Choroid plexus epithelial cell (primary cell): ENCODE measurements at places on chromosomes 3 and 15.

DNA sequence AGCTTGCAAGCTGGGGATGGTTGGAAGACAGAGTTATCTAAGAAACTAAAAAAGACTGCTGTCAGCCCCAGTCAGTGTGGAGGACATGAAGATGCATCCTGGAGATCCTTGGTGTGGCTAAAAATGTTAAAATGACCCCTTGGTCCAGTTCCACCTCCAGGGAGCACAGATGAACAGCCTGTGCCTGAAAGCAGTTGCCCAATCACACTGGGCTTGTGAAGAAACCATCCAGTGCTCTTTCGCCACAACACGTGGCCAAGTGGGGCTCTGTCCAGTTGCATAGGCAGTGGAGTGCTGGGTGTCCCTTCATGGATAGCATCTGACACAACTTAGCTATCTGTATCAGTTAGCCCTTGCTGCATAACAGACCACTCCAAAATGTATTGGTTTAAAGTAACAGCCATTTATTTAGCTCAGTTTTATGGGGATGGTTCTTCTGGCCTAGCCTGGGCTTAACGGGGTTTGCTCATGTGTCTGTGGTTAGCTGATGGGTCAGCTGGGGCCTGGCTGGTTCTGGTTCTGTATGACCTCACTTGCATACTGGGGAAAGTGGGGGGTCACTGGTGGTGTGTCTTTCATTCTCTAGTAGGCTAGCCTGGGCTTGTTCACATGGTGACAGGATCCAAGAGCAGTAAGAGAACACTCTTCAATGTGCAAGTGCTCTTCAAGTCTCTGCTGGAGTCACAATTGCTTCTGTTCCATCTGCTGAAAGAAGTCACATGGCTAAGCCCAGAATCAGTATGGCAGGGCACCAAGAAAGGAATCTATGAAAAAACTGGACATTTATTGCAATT lies 226.2 kb downstream of the PDCD6IP start:
- DNase-seq: peak; percentile 15

DNA sequence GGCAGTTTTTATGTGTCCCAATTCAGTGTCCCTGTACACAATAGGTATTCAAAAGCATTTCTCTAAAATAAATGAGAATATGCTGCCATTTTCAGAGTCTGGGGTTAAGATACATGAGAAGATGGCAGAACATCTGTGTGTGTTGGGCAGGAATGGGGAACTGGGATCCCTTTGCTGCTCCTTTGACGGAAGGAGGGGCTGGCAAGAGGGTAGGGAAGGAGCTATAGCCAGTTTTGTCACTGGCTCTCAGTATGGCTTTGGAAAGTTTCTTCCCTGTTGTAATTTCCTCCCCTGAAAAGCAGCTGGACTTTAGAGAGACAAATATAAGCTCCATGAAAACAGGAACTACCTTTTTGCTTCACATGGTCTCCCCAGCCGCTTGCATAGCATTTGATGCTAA lies 137.5 kb upstream of the PRR23C start:
- no peak for DNase-seq

GRCh38 chr15:39181056-39181747 lies 399.7 kb upstream of the THBS1 start:
- DNase-seq: no peak

- DNase-seq: no peak
These were observed 572.0 kb upstream of the NR2F2 start for GRCh38 chr15:95758451-95758850.

GRCh38 chr3:133834621-133835417 lies 29.2 kb downstream of the SRPRB start:
- no peak for DNase-seq

DNA sequence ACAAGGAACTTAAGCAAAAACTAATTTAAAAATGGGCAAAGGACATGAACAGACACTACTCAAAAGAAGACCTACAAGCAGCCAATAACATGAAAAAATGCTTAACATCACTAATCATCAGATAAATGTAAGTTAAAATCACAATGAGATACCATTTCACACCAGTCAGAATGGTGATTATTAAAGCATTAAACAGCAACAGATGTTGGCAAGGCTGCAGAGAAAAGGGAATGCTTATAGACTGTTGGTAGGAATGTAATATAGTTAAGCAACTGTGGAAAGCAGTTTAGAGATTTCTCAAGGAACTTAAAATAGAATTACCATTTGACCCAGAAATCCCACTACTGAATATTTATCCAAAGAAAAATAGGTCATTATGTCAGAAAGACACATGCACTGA lies 482.2 kb downstream of the SQOR start:
- no peak for DNase-seq

GRCh38 chr3:14949126-14949525 lies 1.7 kb downstream of the NR2C2 start:
- DNase-seq: peak; percentile 19

DNA sequence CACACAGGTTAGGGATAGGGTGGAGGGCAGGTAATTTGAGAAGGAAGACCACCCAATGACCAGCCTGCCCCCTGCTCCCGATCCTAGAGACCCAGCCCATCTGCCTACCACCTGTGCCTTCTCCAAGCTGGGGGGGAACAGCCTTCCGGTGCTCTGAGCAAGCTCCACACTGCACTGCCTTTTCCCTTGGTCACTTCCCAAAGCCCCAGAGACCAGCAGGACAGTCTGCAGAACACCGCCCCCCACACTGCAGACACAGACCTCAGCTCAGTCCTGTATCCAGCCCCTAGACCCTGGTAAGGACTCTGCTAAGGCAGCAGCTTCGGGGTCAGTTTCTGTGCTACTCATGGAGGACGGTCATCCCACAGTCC lies 156.9 kb downstream of the MEGF11 start:
- no peak for DNase-seq

DNA sequence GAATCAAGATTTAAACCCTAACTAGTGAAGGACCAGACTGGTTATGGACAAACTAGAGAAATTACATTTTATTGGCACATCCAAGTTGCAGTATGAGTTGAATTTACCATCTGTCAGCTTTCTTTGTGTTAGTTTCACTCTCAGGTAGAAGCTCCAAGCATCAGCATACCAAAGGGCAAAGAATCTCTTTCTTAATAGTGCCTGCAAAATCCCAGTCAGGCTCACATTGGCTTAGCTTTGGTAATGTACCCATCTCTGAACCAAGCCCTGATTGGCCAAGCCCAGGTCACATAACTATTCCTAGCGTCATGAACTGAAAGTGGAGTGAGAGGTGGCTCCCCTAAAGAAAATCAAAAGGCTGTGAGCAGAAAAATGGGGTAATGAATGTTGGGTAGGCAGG lies 66.9 kb downstream of the CCNL1 start:
- no peak for DNase-seq

DNA sequence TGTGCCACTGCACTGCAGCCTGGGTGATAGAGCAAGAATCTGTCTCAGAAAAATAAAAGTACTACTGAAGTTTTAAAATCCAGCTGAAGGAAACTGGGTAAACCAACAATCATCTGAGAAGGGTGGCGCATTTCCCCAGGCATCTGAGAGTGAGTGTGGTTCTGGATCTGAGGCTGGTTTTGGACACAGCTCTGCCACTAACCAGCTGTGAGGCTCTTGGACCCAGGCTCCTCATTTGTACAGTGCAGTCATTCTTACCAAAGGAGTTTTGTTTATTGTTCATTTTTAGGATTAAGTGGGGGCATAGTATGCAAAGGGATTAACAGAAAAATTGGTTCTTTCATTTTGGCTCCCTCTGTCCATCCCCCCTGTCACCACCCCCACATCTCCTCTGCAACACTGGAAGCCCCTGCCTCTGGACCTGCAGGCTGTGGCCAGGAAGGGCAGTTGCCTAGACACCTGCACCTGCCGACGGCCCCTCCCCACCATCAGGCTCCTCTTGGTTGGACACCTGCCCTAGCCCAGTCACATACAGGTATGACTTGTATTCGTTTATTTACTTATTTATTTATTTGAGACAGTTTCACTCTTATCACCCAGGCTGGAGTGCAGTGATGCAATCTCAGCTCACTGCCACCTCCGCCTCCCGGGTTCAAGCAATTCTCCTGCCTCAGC lies 8.8 kb downstream of the NUP210 start:
- no peak for DNase-seq

DNA sequence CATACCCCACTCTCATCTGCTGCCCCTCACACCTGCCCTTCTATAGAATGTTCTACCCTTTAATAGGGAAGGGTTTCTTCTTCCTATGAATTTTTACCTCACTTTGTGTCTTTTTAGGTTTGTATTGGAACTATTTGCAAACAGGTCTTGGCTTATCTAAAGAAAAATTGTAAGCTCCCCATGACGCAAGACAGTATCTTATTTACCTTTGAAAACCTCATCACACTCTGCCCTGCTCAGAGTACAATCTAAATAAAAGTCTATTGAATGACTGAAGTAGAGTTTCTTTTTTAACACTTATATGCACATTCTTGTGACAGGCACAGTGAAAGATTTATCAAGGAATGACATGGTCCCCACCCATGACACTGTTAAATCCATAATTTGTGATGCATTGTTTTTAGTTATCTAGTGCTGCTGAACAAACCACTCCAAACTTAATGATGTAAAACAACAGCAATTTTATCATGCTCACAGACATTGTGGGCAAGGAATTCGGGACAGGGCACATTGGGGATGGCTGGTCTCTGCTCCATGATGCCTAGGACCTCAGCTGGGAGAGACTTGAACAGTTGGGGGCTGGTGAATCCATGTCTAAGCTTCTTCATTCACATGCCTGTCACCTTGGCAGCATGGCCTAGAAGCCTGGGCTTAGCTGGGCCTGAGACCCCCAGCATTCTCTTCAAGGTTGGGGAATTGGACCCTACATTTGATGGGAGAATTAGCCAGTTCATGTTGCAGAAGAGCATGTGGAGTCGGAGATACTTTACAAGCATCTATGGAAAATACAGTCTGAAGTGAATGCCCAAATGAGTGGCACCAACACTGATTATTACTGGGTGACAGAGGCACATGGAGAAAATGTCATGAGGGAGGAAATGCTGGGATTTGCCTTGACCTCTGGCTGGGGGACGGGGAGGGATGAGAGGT lies 252.2 kb upstream of the CTDSPL start:
- DNase-seq: no peak

- DNase-seq: no peak
These were observed 138.5 kb downstream of the RAB11A start for GRCh38 chr15:66007663-66008262.

- DNase-seq: peak; percentile 99
These were observed 101.4 kb downstream of the FNDC3B start for GRCh38 chr3:172140499-172141391.

GRCh38 chr3:116281313-116282143 lies 163.8 kb downstream of the LSAMP start:
- DNase-seq: no peak

DNA sequence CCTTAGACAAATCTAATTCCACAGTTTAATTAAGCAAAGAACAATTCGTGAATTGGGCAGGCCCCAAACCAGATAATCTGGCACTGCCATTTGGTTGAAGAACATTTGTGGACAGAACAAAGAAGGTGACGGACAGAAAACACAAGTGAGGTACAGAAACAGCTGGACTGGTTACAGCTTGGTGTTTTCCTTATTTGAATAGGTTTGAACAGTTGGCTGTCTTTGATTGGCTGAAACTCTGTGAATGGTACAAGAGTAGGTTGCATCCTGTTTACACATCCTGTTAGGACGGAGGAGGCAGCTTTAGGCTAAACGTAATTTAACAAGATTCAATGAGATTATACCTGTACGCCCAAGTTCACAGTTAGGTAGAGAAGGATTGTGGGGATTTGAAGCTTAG lies 114.4 kb downstream of the LPP start:
- no peak for DNase-seq

DNA sequence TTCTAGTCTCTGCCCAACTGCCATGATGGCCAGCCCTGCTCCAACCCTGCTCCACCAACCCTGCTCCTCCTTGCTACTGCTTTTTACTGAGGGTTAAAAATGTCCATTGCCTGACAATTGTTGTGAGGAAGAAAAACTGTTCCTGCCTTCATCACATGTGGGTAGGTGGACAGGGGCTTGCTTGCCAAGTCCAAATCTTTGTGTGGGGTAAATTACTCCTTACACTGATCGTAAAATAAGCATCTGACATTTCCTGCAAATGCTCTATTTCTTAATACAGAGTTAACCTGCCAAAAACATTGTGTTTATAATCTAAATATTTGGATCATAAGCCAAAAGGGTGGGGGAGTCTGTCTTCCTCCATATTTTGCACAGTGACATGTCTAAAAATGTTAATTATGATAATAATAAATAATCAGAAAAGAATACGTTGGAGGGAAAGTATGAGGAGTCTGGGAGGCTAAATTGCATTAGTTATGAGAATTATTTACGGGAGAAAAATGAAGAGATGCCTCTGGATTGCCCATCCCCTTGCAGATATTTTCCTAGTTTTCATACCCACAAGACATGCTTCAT lies 242.5 kb upstream of the TBL1XR1 start:
- no peak for DNase-seq

GRCh38 chr3:25265284-25265683 lies 162.8 kb upstream of the RARB start:
- DNase-seq: no peak

- DNase-seq: no peak
These were observed 2.1 kb upstream of the SEMA3B start for GRCh38 chr3:50266836-50267235.

GRCh38 chr3:180184816-180185215 lies 148.1 kb upstream of the PEX5L start:
- no peak for DNase-seq

- no peak for DNase-seq
These were observed 79.8 kb downstream of the AGBL1 start for GRCh38 chr15:86159468-86159867.

- no peak for DNase-seq
These were observed 245.0 kb downstream of the KLF13 start for GRCh38 chr15:31571676-31572075.

- DNase-seq: no peak
These were observed 20.3 kb downstream of the RGMA start for GRCh38 chr15:93068581-93069199.

GRCh38 chr3:39601241-39601640 lies 133.8 kb downstream of the MOBP start:
- no peak for DNase-seq

DNA sequence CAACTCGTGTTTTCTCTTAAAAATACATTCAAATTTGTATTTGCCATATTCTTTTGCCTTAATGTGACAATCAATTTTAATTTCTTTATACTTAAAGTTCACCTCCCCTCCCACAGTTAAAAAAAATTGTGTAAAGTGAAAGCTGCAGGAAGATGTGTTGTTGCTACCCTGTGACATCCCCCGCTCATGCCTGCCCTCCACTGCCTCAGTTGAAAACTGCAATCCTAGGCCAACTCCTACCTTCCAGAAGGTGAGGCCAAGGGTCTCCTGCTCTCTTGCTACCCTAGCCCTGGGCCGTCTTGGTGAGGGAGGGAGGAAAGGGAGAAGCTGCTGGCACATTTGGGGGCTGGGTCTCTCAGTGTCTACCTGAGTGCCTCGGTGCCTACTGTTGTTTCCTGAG lies 57.0 kb upstream of the CMTM7 start:
- DNase-seq: no peak

- peak; percentile 80 for DNase-seq
These were observed 218.2 kb upstream of the TPM1 start for GRCh38 chr15:62824111-62825015.
